HFFc6 (cell line): ENCODE measurements at places on chromosomes 12 and 14.
A peak's percentile ranks its signal among the peaks of the same experiment; 100 is the strongest.

DNA sequence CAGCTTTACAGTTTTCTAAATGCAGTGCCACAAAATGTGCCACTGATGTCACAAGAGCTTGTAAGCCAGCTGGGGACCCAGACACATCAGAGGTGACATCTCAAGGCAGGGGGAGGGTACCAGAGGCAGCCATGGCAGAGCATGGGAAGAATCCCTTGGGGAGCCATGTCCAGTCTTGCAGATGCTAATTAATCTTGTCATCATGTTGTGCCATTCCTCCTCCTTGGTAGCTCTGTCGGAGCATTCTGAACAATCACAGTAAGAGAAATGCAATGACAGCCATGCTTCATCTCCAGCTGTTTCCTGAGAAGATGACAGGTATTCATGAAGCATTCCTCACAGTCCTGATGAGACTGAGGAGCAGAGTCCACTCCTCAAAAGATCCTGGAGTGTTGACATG is 287.9 kb downstream of the RPAP3 start:
- no peak for DNase-seq

DNA sequence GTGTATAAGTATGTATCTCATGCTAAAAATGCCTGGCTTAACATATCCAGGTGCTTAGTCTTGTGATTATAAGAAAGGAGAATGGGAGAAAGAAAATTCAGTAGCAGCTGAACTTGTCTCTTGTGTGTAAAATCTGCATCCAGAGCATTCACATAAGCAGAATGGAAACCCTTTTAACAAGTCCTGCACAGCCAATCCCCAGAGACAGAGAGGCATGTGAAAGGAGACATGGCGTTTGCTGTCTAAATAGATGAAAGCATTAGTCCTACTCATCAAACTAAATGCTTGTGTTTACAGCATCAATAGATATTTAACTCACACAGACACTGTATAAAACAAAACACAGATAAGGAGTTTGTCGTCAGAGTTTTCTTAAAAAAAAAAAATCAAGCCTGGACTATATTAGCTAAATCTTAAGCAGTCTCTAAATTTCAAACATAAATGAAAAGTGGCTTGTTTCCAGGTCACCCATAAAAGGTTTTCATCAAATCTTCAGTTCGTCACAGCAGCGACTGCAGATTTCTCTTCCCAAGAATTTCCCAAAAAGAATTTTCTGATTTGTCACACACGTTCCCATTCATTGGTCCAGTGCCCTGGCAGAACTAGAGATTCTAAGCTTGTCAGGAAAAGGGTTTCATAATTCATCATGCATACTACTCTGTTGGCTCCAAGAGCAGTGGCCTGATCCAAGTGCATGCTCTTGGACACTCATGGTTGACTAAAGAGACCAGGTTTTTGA is 249.2 kb downstream of the BTG1 start:
- DNase-seq, result no peak

GRCh38 chr12:110888256-110888991 is 32.0 kb downstream of the MYL2 start:
- no peak for DNase-seq

GRCh38 chr14:76497550-76498462 is 121.9 kb downstream of the ESRRB start:
- no peak for DNase-seq

GRCh38 chr12:45989721-45990467 is 480 bp downstream of the SCAF11 start:
- peak; percentile 47 for DNase-seq

DNA sequence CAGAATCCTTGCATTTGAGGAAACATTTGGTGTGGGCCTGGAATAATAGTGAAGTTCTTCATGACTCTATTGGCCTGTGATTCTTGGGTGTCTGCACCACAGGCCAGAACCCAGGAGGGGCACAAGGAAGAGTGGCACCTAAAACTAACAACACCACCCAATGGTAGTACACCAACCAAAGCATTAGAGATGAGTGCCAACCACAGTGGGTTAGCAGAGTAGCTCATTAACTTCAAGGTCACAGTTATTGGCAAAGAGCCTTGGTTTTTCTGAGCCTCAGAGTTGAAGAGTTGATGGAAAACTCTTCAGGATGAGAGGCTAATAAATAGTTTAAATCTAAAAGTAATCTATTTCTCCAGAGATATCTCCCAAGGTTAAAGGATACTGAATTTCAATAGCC is 57.0 kb downstream of the HELB start:
- no peak for DNase-seq

DNA sequence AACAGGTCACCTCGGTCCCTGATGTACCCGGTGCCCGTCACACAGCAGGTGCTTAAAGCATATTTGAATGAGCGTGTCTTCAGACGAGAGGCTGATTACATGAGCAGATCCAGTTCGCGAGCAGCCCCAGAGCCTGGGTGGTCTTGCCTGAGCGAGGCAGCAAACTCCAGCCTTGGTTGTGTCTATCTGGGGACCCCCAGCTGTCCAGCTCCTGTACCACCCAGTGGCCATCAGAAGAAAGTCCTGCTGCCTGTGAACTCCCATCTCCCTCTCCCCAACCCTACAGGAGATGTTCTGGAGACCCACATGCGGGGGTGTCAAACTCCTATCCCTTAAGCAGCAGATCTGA is 174.2 kb downstream of the PHETA1 start:
- DNase-seq, result no peak

GRCh38 chr14:68523989-68524725 is 268.7 kb downstream of the ZFP36L1 start:
- DNase-seq, result no peak

GRCh38 chr14:104694991-104695659 is 5.7 kb downstream of the INF2 start:
- DNase-seq, result no peak

DNA sequence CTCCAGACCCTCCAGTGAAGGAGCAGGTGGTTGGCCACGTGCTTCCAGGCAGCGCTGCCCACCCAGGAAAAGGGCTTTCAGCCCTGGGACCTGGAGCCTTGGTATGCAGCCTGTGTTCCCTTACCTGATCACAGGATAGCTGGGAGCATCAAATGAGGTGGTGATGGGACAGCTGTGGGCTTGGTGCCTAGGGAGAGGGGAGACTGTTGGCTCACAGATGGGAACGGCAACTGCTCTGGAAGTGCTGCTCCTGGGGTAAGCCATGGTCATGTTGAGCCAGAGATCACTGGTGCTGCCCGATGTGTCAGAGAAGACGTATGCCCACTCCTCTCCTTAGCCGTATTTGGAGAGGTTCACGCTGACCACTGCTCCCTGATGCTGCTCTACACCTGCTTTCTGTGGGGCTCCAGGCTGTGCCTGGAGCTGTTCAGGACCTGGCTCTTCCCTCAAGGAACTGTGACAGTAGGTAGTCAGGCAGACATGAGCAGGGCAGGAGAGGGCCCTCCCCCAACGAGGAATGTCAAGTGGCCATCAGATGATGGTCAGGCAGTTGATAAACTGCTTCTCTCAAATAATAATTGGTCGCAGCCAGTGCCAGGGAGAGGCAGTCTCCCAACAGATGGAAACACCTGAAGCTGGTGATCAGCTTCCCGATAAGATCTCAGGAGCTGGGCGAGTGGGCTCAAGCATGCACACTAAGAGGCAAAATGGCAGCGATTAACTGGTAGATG is 2.8 kb upstream of the CYP46A1 start:
- DNase-seq, result no peak

- DNase-seq, result no peak
Observed at GRCh38 chr12:104643093-104643818, 186.5 kb downstream of the CHST11 start.

DNA sequence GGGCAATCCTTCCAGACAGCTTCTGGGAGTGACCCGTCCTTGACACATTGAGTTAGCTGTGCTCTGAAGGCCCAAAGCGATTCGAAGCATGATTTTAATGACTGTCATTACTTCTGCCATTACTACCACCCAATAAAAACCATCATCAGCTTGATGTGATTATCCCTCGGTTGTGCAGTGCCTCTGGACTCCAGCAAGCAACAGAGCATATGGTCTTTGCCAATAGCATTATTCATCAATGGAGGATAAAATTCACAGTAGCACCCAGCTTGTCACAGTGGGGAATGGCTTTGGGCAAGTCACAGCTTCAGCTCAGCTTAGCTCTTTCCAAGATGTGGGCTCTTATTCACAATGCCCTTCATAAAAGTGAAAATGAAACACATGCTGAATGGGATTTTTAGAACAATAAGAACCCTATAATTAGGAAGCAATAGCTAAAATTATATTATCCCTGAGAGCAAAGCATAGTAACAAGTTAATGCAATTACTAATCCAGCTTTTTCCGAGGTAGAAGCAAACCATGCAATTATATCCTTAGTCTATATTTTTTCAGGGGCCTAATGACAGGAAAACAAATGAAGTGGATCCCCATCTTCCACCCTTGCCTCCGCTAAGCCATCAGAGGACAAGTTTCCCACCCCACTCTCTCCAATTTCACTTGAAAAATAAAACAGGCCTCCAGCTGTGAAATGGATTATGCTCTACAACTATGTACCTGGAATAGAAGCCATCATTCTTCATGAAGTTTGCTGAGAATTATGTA is 163.0 kb upstream of the EEA1 start:
- no peak for DNase-seq

GRCh38 chr12:106112145-106112821 is 26.5 kb downstream of the NUAK1 start:
- DNase-seq, result peak; percentile 21

GRCh38 chr12:106584104-106585064 is 1.6 kb downstream of the RFX4 start:
- DNase-seq, result no peak

DNA sequence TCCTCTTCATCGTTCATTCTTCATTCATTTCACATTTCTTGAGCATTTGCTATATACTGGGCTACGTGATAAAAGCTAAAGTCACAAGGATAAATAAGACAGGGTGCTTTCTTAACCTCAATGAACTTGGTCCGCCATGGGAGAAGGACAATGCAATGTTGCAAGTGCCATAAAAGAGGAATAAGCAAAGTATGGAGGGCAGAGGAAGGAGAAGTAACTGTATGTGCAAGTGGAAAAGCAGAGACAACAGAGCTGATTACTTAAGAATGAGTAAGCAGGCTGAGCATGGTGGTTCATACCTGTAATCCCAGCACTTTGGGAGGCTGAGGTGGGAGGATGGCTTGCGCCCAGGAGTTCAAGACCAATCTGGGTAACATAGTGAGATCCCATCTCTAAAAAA is 14.4 kb downstream of the AREL1 start:
- DNase-seq, result no peak

DNA sequence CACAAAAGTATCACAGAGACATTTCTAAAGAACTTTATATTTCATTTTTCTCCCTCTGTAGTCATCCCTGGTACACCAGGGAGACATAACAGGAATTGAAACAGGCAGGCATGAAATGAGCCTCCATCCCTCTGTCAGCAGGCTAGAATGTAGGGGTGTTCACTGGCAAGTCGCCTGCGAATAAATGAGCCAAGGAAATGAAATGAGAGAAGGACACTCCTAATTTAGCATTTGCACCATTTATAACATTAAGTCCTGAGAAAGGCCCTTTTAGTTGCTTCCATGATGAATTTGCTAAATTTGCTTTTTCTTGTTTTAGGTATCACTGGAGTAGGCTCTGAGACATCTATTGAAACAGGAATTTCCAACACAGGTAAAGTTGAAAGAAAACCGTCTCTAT is 192.4 kb upstream of the CNTN1 start:
- no peak for DNase-seq

DNA sequence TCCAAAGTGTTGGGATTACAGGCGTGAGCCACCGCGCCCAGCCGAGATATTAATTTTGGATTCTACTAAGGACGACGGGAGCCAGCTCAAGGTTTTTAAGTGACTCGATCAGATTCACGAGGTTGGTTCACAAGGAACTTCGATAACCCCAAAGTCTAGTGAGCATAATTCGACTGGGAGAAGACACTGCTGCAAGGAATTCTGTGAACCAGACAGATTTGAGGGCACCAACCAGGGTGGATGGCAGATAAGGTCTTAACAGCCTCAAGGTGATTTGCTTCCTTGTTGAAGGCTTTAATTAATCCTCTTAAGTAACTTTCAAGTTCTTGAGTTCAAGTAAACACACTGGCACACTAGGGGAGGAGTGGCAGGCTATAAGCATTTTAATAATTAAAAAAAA is 1.1 kb upstream of the KLHDC2 start:
- DNase-seq, result no peak

- DNase-seq, result no peak
Observed at GRCh38 chr12:1740161-1740948, 49.5 kb downstream of the ADIPOR2 start.

- peak; percentile 85 for DNase-seq
Observed at GRCh38 chr14:69088586-69088985, 64.3 kb downstream of the DCAF5 start.

DNA sequence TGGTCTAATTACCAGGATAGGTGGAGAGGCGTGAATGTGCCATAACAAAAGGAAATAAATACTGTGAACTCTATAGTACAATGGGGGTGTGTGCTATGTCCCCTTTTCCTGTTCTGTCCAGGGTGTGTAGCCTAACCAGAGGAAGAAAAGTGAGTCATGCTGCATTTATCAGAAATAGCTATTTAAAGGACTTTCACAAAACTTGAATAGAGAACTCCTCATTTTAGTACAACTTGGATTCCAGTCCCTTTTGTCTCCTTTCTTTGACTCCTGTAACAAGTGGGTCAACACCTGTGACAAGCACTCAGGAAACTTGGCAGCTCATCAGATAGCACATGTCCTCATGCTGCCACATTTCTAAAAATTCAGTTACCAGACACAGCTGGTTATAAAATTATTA is 123.4 kb downstream of the CCDC91 start:
- peak; percentile 5 for DNase-seq

DNA sequence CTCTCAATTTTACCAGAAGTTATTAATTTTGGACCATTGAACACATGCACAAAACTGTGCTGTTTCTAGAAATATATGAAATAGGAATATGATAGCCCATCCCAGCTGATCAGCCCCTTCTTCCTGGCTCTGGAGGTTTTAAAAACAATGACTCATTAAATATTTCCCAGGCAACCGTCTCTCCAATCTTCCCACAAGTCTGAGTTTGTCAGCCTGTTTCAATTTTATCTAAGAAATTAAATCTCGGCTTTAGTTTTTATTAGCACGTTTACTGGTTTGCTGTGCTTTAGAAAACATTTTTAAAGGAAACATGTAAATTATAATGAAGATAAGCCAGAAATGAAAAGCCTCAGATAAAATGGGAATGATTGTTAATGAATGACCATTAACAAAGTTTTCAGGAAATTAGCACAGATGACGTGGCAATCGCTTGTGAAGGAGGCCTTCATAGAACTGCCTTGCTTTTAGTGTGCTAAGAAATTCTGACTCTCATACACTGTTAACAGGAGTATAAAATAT is 89.3 kb upstream of the RAP1B start:
- peak; percentile 75 for DNase-seq

DNA sequence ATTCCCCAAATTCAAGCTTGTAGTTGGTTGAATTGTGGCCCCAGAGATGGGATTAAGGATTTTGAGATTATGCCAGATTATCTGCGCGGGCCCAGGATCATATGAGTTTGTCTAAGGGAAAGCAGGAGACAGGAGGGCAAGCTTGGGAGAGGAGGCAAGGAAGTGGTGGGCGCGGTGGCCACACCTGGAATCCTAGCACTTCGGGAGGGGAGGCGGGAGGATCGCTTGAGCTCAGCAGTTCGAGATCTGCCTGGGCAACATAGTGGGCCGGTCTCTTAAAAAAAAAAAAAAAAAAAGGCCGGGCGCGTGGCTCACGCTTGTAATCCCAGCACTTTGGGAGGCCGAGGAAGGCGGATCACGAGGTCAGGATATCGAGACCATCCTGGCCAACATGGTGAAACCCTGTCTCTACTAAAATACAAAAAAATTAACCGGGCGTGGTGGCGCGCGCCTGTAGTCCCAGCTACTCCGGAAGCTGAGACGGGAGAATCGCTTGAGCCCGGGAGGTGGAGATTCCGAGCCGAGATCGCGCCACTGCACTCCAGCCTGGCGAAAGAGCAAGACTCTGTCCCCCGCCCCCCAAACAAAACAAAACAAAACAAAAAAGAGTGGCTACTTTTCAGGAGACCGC is 881 bp upstream of the PUS1 start:
- DNase-seq, result no peak
